ENCODE measurements at places on chromosomes 6 and 20.
A peak's percentile ranks its signal among the peaks of the same experiment; 100 is the strongest.

GRCh38 chr6:104109806-104110205 is 749.9 kb downstream of the HACE1 start:
- DNase-seq = no peak

DNA sequence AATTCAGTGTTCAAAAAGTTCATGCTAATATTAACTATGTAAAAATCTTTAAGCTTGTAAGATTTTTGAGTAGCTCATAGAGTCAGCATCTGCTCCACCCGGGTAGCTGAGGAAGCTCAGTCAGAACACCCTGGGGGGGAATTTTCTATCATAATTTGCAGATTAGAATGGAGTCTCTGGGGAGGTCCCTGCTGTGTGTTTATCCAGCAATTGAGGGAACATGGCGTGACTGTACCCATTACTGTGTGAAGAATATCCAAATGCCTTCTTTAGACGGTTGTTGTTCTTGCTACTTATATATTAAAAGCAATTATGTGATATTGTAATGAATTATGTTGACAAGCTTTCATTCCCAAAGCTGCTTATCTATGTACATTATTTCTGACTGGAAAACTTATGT is 64.8 kb downstream of the AIG1 start:
- DNase-seq = no peak

GRCh38 chr6:35681298-35681697 is 7.4 kb downstream of the FKBP5 start:
- no peak for DNase-seq

- no peak for DNase-seq
These were observed 16.6 kb downstream of the CPNE5 start for GRCh38 chr6:36822506-36823269.

GRCh38 chr6:44667668-44668390 is 280.3 kb downstream of the CDC5L start:
- DNase-seq = peak; percentile 13

DNA sequence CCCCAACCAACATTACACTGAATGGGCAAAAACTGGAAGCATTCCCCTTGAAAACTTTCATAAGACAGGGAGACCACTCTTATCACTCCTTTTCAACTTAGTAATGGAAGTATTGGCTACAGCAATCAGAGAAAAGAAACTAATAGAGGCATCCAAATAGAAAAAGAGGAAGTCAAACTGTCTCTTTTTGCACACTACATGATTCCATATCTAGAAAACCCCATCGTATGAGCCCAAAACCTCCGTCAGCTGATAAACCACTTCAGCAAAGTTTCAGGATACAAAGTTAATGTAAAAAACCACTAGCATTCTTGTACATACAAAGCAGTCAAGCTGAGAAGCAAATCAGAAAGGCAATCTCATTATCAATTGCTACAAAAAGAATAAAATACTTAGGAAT is 580.4 kb upstream of the PTCHD4 start:
- no peak for DNase-seq

DNA sequence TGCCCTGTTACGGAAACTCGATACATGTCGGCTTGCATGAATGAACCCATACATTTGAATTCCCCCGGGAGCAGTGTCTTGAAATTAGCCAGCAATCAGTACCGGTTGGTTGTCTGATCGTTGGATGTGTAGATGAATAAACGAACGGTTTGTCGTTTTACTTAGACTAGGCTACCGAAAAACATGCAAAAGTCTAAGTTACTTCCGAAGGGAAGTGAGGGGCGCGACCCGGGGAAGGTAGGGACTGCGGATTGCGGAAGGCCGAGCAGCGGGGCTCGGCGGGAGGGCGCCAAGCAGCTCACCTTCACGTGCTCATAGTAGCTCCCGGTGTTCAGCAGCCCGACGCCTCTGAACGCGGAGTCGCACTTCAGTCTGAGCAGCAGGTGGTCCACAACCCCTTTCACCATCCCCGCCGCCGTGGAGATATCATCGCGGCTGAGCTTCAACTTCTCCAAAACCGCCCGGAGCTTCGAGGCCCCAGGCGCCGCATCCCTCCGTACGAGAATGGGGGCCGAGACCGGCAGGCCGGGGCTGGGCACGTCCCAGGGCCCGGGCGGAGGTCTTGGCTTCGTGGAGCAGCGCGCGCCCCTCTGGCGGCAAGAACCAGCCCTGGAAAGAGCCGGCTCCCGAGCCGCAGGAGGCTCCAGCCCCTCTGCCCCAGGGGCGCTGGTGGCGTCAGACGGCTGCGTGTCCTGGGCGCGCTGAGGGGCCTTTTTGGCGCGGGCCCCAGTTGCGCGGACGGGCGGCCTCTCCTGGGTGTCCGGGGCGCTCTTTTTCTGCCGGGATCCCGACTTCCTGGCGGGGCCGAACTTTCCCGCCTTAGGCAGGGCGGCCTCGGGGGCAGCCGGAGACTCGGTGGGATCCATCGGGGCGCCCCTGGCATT is 632 bp downstream of the CGAS start:
- peak; percentile 49 for DNase-seq

GRCh38 chr20:7371518-7372163 is 568.6 kb downstream of the HAO1 start:
- DNase-seq = no peak

GRCh38 chr6:150282806-150283205 is 86.0 kb upstream of the IYD start:
- DNase-seq = no peak

DNA sequence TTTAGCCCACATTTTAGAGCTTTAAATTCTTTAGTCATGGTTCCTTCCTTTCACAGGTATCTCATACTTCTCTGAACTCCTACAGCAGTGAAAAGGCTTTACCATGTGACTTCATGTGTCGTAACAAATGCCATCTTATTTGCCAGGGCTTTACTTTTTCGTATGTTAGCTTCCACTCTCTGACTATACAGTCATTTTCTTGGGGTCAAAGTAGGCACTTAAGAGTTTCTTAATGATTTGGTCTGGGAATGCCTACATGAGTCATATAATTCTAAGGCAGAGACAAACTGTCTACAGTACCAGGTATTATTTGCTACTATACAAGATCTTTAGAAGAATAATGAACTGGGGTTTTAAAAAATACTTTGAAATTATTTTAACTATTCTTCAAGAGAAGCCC is 15.0 kb downstream of the RAB23 start:
- no peak for DNase-seq

GRCh38 chr6:44078827-44079671 is 48.2 kb downstream of the MRPL14 start:
- peak; percentile 83 for DNase-seq

DNA sequence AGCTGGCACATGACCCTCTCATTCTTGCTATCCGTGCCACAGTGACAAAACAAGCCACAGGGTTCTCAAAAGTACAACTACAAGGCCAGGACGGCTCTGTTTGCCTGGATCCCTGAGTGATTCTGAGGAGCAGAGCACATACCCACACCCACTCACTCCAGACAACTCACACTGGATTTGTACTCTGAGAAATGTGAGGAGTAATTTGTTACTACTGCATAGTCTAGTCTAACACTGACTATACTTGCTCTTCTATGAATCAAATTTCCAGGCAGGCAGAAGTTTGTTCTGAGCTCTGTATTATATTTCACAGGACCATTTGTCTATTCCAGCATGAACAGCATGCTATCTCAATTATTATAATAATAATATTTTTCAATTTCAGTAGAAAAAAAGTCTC is 26.7 kb upstream of the SPTLC3 start:
- DNase-seq = no peak

DNA sequence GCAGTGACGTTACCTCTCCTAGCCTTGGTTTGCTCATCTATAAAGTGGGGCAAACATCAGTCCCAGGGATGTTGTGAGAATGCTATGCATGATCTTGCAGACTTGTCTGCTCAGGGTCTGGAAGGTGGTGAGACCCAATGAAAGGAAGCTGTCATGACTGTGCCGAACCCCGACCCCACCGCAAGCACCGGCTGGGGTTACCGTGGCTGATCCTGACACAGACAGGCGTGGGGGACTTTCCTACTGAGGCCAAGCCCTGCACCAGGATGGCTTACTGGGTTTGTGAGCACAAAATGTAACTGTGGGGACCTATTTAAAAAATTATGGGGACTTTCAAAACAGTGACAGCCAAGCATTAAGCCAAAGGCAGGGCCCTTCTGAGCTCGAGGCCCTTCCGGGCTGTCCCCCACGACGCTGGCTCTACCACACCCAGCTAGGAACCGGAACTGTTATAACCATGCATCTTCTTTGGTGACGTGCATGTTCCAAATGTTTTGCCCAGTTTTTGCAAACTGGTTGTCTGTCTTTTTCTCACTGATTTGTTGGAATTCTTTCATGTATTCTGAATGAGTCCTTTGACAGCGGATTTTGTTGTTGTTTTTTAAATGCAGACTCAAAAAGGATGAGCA is 76.6 kb upstream of the PMEPA1 start:
- peak; percentile 1 for DNase-seq

GRCh38 chr6:29797135-29797534 is 30.5 kb upstream of the HLA-G start:
- no peak for DNase-seq

GRCh38 chr6:104858642-104859041 is 1.1 kb downstream of the HACE1 start:
- no peak for DNase-seq

DNA sequence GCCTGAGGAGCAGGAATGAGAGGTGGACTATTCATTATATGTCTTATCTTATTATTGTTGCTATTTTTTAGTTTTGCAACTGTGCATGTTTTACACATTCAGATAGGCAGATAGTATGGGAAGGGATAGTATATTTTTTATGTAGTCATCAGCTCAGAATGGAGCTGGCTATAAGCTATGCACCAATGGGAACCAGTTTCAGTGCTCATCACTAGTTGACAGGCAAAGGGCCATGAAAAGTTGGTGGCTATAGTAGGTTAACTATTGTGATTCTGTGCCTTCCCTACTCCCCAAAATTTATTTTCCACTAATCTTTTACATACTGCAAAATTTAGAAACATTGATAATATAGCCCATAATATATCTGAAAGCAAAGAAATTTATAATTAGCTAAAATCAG is 5.3 kb upstream of the UBD start:
- no peak for DNase-seq

- no peak for DNase-seq
These were observed 60.4 kb upstream of the ARMH2 start for GRCh38 chr6:24859132-24859531.

DNA sequence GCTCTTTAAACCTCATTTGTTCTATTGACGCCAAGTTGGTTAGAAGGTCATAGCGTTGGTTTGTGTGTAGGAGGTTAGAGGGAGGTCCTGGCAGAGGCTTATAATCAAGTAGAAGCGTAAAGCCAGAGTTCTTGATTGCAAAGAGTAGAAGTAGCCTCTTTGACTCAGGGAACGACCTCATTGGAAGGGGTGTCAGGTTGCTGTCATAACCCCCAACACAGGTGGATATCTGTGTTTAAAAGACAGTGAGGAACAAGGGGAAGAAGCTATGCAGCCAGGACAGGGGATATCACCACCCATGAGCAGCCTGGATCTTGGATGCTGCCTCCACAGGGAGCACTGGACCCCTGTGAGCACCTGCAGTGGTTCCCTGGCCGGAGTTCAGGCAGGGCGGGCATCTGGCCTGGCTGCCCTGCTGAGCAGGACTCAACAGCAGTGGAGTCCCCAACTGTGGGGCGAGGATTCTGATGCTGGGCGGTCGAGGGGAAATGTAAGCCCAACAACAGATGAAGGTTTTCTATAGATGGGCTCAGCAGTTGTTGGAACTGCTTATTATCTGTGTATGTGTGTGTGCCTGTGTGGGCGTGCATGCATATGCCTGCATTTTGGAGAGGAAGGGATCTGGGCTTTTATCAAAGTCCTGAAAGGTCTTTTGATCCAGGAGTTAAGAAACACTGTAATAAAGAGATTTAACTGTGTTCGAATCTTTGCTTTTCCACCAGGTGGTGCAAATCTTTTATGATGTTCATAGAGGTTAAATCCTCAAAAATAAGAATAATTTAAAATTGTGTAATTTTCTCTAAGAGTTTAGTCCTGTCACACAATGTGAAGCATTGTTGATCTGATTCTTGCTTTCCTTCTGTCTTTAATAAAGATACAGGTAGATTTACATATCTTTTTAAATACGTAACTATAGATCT is 27.7 kb downstream of the HIVEP1 start:
- no peak for DNase-seq

- no peak for DNase-seq
These were observed 1.4 kb downstream of the MTCL3 start for GRCh38 chr6:127517693-127518092.

- no peak for DNase-seq
These were observed 41.3 kb downstream of the FKBP5 start for GRCh38 chr6:35647400-35647799.

- DNase-seq = peak; percentile 34
These were observed 139.1 kb downstream of the KIF16B start for GRCh38 chr20:16434062-16434664.

Data from CD4-positive, alpha-beta T cell treated with Interleukin-17A for 1 hour (primary cell).